Activated naive CD8-positive, alpha-beta T cell treated with anti-CD3 and anti-CD28 coated beads for 36 hours (primary cell): ENCODE measurements at places on chromosomes 13 and 19. TPM values are rescaled to one million over a fixed set of nuclear protein-coding genes. Genes with fewer than 3 reads are reported as not detected.

DNA sequence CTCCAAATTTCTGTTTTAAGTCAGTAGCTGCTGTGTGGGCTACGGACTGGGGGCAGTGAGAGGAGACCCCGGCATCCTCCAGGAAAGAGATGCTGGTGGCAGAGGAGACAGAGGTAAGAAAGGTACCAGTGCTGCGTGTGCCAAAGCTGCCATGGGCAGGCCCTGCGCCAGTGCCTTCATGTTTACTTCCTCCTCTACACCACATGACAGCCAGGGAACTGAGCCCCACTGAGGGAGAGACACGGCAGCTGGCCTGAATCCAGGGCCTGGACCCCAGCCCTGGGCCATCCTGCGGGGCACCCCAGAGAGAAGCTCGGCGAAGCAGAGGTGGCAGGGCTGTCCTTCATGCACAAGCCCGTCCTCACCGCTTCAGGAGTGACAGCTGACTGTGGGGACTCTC is 22.7 kb upstream of the CCNP start:
- peaks cover 3% of the 10 kb centered on the region for H3K36me3 ChIP-seq
- no peak overlapping the region for H3K27ac ChIP-seq
- H3K27me3 ChIP-seq, result no peaks in the 10 kb centered on the region
- peaks cover 11% of the 10 kb centered on the region for H3K4me1 ChIP-seq

GRCh38 chr13:87894059-87894458 is 222.9 kb downstream of the SLITRK5 start:
- H3K36me3 ChIP-seq, result no peaks in the 10 kb centered on the region
- H3K4me1 ChIP-seq, result no peaks in the 10 kb centered on the region
- no peak overlapping the region for H3K4me3 ChIP-seq
- H3K27me3 ChIP-seq, result no peaks in the 10 kb centered on the region
- H3K27ac ChIP-seq, result no peak overlapping the region

The NFILZ gene
- not detected for total RNA-seq

DNA sequence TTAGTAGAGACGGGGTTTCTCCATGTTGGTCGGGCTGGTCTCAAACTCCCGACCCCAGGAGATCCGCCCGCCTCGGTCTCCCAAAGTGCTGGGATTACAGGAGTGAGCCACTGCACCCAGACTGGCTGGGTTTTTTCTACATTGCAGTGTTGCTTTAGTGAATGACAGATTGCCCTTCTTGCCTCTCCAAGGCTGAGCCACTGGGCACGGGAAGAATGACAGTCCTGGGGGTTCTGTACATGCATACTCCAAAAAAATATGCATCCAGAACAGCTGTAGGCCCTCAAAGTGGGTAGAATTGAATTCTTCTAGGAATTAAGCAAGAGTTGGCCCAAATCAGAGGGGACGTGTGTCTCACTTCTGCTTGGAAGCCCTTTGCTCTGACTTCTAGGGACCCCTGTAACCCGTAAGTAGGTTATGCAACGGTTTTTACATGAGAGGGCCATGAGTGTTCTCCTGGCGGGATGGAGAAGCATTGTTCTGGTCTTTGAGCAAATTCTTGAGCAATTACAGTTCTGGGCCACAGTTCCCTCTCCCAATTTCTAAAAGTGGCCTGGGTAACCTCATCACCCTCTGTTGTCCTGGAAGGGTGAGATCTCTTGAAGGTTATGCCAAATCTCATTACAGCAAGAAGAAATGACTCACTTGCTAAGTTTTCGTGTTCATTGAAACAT is 3.6 kb downstream of the ACTN4 start:
- H3K27ac ChIP-seq, result no peak overlapping the region
- no peak overlapping the region for H3K4me3 ChIP-seq
- peaks cover 60% of the 10 kb centered on the region for H3K27me3 ChIP-seq
- H3K4me1 ChIP-seq, result peaks cover 55% of the 10 kb centered on the region
- peaks cover 42% of the 10 kb centered on the region for H3K36me3 ChIP-seq

DNA sequence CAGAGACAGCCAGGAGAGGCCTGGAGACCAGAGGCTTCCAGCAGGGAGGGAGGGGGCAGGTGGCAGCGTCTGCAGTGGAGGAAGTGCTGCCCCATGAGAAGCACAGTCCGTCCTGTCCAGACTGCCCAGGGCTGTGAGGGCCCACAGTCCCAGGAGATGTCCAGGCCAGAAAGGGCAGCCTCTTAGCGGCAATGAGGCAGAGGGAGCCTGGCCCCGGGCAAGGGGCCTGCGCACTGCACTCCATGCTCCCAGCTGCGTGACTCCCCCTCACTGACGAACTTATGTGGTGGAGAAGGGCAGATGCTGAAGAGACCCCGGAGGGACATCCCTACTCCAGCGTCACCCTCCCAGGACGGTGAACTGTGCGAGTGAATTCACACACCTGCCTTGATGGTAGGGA is 115.3 kb downstream of the SOX1 start:
- no peaks in the 10 kb centered on the region for H3K27me3 ChIP-seq
- no peaks in the 10 kb centered on the region for H3K4me1 ChIP-seq
- no peak overlapping the region for H3K4me3 ChIP-seq
- no peak for DNase-seq
- H3K36me3 ChIP-seq, result no peaks in the 10 kb centered on the region
- no peak overlapping the region for H3K27ac ChIP-seq

The GARIN5A gene
- total RNA-seq, result 0.90 TPM

- no peaks in the 10 kb centered on the region for H3K4me1 ChIP-seq
- no peaks in the 10 kb centered on the region for H3K36me3 ChIP-seq
- H3K27ac ChIP-seq, result no peak overlapping the region
- H3K4me3 ChIP-seq, result no peak overlapping the region
- no peak for DNase-seq
These were observed 325.1 kb downstream of the DCT start for GRCh38 chr13:94154367-94154766.

The ZNF837 gene
- total RNA-seq, result 2.0 TPM

GRCh38 chr19:41774515-41774980 is 19.2 kb downstream of the CEACAM6 start:
- no peaks in the 10 kb centered on the region for H3K36me3 ChIP-seq
- peaks cover 32% of the 10 kb centered on the region for H3K4me1 ChIP-seq
- no peak overlapping the region for H3K27ac ChIP-seq
- DNase-seq, result peak; percentile 57
- H3K4me3 ChIP-seq, result no peak overlapping the region

DNA sequence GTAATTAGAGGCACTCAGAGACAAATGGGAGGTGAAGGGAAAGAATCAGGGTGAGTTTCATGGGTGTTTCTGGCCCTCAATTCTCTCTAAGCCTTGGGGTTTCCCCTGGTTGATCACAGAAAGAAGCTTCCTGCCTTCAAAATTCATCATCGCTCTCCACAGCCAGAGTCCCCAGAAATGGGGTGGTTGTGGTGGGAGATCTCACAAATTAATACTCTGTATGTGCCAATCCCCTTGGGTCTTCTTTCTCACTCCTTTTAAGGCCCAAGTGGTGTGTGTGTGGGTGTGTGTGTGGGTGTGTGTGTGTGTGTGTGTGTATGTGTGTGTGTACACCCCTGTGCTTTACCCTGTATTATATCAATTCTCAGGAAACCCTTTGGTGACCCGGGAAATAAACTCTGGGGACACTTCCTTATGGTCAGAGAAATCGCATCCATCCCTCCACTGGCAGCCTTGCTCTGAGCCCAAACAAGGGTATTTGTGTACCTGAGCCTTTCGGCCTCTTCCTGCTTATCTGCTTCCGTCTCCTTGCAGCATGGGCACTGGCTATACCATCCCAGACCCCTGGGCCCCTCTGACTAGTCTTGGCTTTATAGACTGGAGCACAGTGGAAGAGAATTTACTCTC is 2.8 kb upstream of the FCGBP start:
- H3K27me3 ChIP-seq, result no peaks in the 10 kb centered on the region
- peaks cover 37% of the 10 kb centered on the region for H3K36me3 ChIP-seq
- H3K4me3 ChIP-seq, result no peak overlapping the region
- DNase-seq, result peak; percentile 51
- peaks cover 72% of the 10 kb centered on the region for H3K4me1 ChIP-seq
- peak overlapping the region; percentile 90 for H3K27ac ChIP-seq

- H3K27me3 ChIP-seq, result peaks cover 57% of the 10 kb centered on the region
- H3K27ac ChIP-seq, result no peak within 1 kb of the TSS
- peak; percentile 70 for DNase-seq
- H3K4me3 ChIP-seq, result peak within 1 kb of the TSS; percentile 75
- peaks cover 7% of the 10 kb centered on the region for H3K4me1 ChIP-seq
- no peaks in the 10 kb centered on the region for H3K36me3 ChIP-seq
These were observed at the start of gene INSR for GRCh38 chr19:7293762-7294557. Gene INSR, minus strand, starts transcription at chr19:7294414. Its CDS starts 523 bp downstream, at chr19:7293891.

GRCh38 chr19:48975947-48976847 is 11.1 kb downstream of the FTL start:
- peaks cover 24% of the 10 kb centered on the region for H3K36me3 ChIP-seq
- no peaks in the 10 kb centered on the region for H3K27me3 ChIP-seq
- no peak overlapping the region for H3K4me3 ChIP-seq
- peaks cover 5% of the 10 kb centered on the region for H3K4me1 ChIP-seq
- DNase-seq, result peak; percentile 53

DNA sequence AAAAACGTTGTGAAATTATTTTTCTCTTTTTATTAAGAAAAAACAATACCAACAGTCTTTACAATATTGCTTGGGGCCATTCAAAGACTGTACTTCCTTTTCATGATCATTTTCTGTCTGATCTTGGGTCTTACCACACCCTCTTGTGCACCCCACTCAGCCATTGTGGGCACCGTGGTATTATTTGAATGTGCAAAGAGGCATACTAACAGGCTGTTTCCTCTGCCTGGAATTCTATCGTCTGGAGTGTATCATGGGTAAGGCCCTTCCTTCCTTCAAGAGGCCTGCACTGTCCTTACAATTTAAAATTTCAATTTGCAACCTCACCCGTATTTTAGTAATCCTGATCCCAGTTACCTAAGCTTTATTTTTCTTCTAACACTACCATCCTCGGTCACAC is 76.5 kb downstream of the FGF14 start:
- H3K27ac ChIP-seq, result no peak overlapping the region
- no peaks in the 10 kb centered on the region for H3K36me3 ChIP-seq
- no peak for DNase-seq
- no peak overlapping the region for H3K4me3 ChIP-seq
- H3K27me3 ChIP-seq, result peaks cover 7% of the 10 kb centered on the region

GRCh38 chr13:98794498-98794897 is 42.0 kb upstream of the SLC15A1 start:
- H3K27me3 ChIP-seq, result peaks cover 3% of the 10 kb centered on the region

- peaks cover 18% of the 10 kb centered on the region for H3K4me1 ChIP-seq
- H3K27me3 ChIP-seq, result no peaks in the 10 kb centered on the region
- H3K36me3 ChIP-seq, result peaks cover 7% of the 10 kb centered on the region
- no peak overlapping the region for H3K27ac ChIP-seq
- no peak for DNase-seq
These were observed 14.3 kb downstream of the FZR1 start for GRCh38 chr19:3520166-3521103.

DNA sequence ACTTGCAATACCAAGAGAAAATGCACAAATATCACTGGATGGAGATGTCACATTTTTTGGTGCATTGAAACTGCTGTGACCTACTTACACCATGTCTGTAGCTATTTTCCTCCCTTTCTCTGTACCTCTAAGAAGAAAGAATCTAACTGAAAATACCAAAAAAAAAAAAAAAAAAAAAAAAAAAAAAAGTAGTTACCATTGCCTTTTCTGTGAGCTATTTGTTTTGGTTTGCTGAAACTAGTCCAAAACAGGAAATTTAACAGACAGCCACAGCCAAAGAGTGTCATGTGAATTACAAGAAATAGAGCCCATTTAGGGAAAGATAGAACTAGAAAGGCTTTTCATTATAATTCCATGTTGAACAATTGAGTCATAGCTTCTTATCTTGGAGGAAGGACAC is 37.3 kb downstream of the TNFSF13B start:
- peaks cover 4% of the 10 kb centered on the region for H3K36me3 ChIP-seq
- no peak for DNase-seq
- no peak overlapping the region for H3K27ac ChIP-seq
- H3K4me3 ChIP-seq, result no peak overlapping the region
- no peaks in the 10 kb centered on the region for H3K27me3 ChIP-seq

The IZUMO2 gene
- total RNA-seq, result not detected

The ZNF569 gene
- 7.0 TPM for total RNA-seq

- H3K4me3 ChIP-seq, result no peak overlapping the region
- peak; percentile 64 for DNase-seq
- H3K4me1 ChIP-seq, result no peaks in the 10 kb centered on the region
These were observed 37.7 kb downstream of the GSX1 start for GRCh38 chr13:27830010-27830409.

GRCh38 chr19:10365518-10365917 is 14.9 kb downstream of the TYK2 start:
- peaks cover 23% of the 10 kb centered on the region for H3K36me3 ChIP-seq
- no peak for DNase-seq
- no peak overlapping the region for H3K4me3 ChIP-seq
- H3K27ac ChIP-seq, result no peak overlapping the region
- H3K4me1 ChIP-seq, result peaks cover 4% of the 10 kb centered on the region

GRCh38 chr19:52307275-52307674 is 10.3 kb downstream of the ZNF480 start:
- H3K4me3 ChIP-seq, result no peak overlapping the region
- H3K27me3 ChIP-seq, result no peaks in the 10 kb centered on the region
- H3K4me1 ChIP-seq, result no peaks in the 10 kb centered on the region

GRCh38 chr13:26813321-26813979 is 52.9 kb upstream of the GPR12 start:
- no peaks in the 10 kb centered on the region for H3K36me3 ChIP-seq
- no peak overlapping the region for H3K4me3 ChIP-seq
- no peak for DNase-seq
- H3K27me3 ChIP-seq, result peaks cover 22% of the 10 kb centered on the region

- H3K36me3 ChIP-seq, result no peaks in the 10 kb centered on the region
- no peak for DNase-seq
- peaks cover 3% of the 10 kb centered on the region for H3K27me3 ChIP-seq
- H3K4me1 ChIP-seq, result peaks cover 14% of the 10 kb centered on the region
- H3K27ac ChIP-seq, result no peak overlapping the region
These were observed 9.0 kb downstream of the SHISA2 start for GRCh38 chr13:26042785-26043184.

GRCh38 chr19:49222011-49222410 is 64.4 kb downstream of the TRPM4 start:
- DNase-seq, result no peak
- H3K4me3 ChIP-seq, result no peak overlapping the region
- no peaks in the 10 kb centered on the region for H3K36me3 ChIP-seq
- no peak overlapping the region for H3K27ac ChIP-seq
- peaks cover 8% of the 10 kb centered on the region for H3K27me3 ChIP-seq
- peaks cover 6% of the 10 kb centered on the region for H3K4me1 ChIP-seq

DNA sequence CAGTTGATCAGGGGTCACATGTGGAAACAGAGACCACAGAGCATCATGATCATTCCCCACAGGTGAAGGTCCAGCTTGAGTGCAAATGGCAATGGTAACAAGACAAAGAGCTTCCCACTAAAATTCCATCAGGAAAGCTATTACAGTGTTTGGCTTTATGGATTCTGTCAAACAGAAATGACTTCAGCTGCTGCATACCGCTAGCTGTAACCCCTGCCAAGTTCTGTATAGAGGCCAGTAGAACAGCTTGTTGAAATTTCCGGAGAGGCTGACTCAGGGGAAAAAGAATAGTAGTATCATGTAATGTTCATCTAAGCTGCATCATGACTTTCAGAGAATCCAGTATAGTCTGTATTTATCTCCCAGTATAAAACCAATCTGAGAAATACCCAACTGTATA is 1704.7 kb downstream of the SLITRK5 start:
- no peaks in the 10 kb centered on the region for H3K36me3 ChIP-seq
- DNase-seq, result no peak
- H3K27ac ChIP-seq, result no peak overlapping the region
- no peak overlapping the region for H3K4me3 ChIP-seq
- no peaks in the 10 kb centered on the region for H3K4me1 ChIP-seq

The ZNF728 gene
- not detected for total RNA-seq

The RSPH6A gene
- total RNA-seq, result 0.12 TPM
